ENCODE measurements at places on chromosomes 5 and 9. TPM values are rescaled to one million over a fixed set of nuclear protein-coding genes. Genes with fewer than 3 reads are reported as not detected.

GRCh38 chr9:77751341-77752091 is 103.4 kb upstream of the GNA14 start:
- no peak for DNase-seq

GRCh38 chr5:140420665-140421361 is 19.2 kb downstream of the ANKHD1 start:
- DNase-seq: no peak

The DDX4 gene
- total RNA-seq: 0.27 TPM

- no peak for DNase-seq
These were observed 9.8 kb upstream of the GDNF start for GRCh38 chr5:37849641-37850040.

DNA sequence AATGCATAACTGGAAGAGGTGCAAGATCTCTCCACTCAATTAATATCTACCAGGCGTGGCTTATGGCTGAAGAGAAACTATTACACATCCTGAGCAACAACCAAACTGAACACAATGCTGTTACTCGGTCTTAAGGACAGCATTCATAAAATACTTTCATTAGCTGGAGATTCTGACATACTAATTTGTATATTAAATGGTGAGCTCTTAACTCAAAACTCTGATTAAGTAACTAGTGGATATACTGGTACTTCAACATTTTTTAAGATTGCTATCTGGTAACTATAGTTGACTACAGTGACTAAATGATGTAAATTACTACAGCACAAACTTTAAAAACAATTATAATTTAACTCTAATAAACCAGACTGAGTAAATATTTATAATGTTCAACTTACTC is 15.8 kb downstream of the ZDHHC21 start:
- DNase-seq: no peak

DNA sequence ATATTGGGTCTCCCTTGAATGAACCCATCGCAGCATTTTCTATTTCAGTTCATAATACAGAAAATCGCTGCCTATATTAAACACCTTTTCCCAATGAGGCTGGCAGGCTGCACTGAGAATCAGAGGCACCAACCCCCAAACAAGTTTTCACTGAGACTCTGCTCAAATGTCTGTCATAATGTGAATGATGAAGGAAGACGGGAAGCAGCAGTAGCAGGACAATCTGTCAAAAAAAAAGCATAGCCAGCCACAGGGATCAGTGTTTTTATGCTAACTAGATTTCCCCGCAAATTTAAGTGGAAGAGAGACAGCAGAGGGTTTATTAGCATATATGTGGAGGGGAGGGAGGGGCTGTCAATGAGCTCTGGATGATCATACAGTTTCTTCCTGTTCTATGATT is 162.7 kb upstream of the PDE4D start:
- DNase-seq: no peak

- DNase-seq: no peak
These were observed 619.1 kb upstream of the COX7C start for GRCh38 chr5:85998656-85999055.

- DNase-seq: no peak
These were observed 91.2 kb downstream of the ANXA2R start for GRCh38 chr5:42948961-42949347.

DNA sequence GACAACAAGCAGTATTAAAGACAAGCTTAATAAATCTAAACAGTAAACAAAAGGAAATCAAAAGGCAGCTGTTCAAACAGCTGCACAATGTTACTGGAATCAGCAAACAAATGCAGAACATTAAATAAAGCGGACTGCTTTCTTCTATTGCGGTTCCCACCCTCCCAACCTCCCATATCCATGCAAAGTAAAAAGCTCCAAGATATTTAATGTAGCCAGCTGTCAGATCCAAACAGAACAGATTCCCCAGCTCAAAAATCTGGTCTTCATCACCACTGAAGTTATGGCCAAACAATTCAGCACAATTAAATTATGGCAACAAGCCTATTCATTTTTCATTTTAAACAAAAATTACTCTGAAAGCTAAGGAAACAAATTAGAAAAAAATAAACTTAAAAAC is 75.9 kb downstream of the SLC38A9 start:
- DNase-seq: no peak

The MRPL22 gene
- 38.4 TPM for total RNA-seq

DNA sequence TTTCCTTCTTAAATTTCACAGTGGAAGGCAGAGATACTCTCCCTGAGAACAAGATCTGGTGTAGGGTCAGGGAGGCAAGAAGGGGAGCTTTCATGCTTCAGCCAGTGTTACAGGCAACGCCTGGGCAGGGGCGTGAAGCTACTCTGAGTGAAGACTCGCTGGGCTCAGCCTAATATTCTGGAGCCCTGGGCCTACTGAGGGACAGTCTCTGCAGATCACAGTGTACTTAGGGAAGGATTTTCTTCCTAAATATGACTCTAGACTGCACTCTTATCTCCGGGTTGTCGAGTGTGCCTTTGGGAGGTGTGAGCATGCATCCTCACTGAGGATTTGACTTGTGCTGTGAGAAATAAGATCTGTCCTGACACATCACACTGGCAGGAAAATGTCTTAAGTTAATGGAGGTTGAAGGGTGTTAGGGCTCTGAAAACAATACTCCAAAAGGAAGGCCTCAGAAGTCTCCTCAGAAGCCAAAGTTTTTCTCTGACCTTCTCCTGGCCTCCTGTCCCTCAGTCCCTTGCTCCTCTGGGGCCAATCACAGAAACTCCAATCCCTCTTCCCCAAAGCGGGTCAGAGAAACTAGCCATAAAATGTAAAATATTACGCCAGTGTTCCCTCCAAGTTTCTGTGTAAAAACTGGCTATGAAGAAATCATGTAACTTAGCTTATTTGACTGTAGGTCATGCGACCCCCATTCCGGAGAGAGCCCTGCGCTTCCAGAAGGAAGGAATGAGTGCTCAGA is 156.8 kb upstream of the TBC1D2 start:
- no peak for DNase-seq

- no peak for DNase-seq
These were observed 27.2 kb downstream of the AK3 start for GRCh38 chr9:4713849-4714248.

DNA sequence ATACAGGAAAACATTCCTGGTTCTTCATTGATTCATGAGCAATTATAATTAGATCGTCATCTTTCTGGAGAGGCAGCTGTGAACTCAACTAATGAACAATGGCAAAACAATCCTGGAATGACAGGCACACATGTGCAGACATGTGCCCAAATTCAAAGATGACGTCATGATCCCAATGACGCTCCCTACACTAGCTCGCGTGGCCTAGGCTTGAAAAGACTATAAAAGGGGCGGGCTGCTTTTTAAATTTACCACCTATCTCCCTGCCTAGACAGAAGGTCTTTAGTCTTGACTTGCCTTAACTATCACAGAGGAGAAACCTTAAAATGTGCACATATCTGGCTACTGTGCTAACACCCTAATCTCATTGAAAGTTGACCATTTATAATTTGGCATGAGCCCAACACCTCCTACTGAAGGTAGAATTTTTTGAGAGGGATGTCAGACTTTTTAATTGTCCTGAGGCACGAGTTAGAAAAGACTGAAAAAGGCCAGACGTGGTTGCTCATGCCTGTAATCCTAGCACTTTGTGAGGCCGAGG is 88.2 kb downstream of the PRRT1B start:
- no peak for DNase-seq

The ABITRAM gene
- total RNA-seq: 5.5 TPM

The SLC6A18 gene
- total RNA-seq: not detected

GRCh38 chr5:59040024-59040803 is 457.3 kb downstream of the RAB3C start:
- DNase-seq: no peak

The TNFSF8 gene
- total RNA-seq: not detected

The GALNT12 gene
- total RNA-seq: 2.7 TPM

DNA sequence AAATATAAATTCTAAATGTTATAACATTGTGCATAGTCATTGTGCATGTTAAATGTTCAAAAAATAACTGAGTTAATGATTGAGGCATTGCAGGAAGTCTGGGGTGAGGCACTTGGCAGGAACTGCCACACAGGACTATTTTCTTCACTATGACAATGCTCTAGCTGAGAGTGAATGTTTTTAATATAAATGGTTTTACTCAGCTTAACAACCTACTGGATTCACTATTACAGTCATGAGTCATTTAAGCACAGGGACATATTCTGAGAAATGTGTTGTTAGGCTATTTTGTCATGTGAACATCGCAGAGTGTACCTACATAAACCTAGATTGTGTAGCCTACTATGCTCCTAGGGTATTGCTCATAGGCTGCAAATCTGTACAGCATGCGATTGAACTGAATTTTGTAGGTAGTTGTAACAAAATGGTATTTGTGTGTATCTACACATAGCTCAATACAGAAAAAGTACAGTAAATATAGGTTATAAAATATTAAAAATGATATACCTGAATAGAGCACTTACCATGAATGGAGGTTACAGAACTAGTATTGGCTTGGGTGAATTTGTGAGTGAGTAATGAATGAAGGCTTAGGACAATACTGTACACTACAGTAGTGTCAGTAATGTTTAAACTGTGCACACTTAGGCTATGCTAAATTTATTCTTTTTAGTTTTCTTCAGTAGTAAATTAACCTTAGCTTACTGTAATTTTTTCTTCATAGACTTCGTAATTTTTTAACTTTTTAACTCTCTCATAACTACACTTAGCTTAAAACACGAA is 346.1 kb upstream of the PTGER4 start:
- DNase-seq: no peak

DNA sequence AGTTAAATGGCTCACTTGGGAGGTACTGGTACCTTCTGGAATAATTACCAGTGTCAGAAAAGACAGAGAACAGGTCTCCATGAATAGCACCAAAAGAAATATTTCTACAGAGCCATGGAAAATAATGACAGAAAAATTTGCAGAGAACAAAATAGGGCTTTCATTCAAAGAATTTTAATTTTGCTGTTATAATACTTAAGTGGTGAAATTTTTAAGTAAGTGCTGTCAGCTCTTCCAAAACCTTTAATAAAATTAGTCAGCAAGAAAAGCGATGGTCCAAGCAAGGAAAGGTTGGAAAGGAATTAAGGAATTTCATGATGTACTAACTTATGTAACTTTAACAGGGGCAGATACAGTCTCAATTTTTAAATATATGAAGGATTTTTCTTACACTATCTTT is 359.2 kb downstream of the NR2F1-AS1 start:
- no peak for DNase-seq

DNA sequence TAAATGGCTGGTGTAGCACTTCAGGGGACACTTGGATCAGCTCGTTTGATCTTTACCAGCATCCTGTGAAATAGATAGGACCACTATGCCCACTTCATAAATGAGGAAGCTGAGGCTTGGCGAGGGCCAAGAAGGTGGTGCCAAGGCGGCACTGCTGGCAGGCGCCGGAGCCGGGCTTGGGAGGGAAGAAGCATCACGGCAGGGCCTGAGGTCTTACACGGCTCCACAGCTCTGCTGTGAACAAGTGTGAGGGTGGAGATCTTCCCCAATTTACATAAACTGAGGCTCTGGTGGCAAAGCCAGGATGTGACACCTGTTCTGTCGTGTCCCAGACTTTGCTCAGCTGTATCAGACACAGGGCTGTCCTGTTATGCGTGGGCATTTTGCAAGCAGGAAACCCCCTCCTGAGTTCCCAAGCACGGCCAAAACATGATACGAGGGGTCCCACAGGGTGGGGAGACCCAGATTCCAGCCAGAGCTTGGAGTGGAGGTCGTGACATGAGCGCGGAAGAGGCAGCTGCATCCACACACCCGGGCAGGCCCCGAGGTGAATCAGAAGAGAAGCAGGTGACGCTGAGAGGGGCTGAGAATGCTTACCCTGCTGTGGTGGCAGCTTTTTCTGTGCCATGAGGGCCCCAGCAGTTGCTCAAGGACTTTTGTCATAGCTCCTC is 117.5 kb upstream of the BOD1 start:
- no peak for DNase-seq

- DNase-seq: peak; percentile 78
These were observed 12.0 kb upstream of the PCSK5 start for GRCh38 chr9:75878488-75878860.

GRCh38 chr5:172802567-172803176 is 31.4 kb upstream of the ERGIC1 start:
- no peak for DNase-seq

- no peak for DNase-seq
These were observed 7.6 kb downstream of the RAB24 start for GRCh38 chr5:177295924-177296323.

All from glutamatergic neuron (in vitro differentiated cells).